ENCODE measurements at places on chromosomes 11 and 22.

GRCh38 chr22:30308518-30309230, 18.1 kb downstream of the TBC1D10A start:
- no peak for DNase-seq

GRCh38 chr22:19765477-19766239, 5.1 kb downstream of the TBX1 start:
- DNase-seq, result no peak

DNA sequence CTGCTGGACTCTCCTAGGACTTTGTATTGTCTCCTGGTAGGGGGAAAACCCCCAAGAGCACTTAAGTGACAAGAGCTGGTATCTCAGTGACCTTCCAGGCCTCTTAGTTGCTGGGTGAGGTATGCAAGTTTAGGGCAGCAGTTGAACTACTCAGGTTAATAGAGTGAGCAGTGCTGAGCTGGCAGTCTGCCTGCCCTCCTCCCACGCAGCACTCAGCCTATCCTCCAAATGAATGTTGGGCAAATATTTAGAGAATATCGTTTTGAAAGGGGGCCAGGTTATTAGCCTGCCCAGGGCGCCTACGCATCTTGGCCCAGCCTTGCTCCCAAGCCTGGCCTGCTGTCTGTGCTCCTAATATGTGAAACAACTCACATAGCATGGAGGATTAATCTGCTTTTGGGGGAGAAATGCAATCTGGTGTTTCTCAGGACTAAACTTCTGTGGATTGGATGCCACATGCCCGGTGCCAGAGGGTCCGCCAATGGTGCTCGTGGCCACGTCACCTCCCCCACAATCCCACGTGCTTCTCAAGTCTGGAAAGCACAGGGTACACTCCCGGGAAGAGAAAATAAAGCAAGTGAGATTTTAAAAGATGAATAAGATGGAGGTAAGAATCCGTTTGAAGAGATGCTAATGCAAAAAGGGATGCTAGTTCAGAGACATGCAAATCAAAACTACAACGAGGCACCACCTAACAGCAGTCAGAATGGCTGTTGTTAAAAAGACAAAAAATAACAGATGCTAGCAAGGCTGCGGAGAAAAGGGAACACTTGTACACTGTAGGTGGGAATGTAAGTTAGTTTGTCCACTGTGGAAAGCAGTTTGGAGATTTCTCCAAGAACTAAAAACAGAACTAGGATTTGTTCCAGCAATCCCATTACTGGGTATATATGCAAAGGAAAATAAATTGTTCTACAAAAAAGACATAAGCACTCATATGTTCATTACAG, 67.7 kb downstream of the SPON1 start:
- no peak for DNase-seq

DNA sequence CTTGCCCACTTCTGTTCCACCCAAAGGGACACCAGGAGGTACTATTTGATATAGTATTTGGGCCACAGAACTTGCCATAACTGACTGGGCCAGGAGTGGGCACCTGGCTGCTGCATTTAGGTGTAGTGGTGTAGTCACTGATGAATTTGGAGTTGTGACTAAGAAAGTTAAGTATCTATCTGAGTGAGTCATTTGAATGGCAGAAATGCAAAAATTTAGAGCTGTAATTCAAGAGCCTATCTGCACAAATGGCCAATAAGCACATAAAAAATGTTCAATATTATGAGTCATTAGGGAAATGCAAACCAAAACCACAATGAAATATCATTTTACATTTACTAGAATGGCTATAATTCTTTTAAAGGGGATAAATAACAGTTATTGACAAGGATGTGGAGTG, 14.7 kb downstream of the GLYATL2 start:
- DNase-seq, result no peak

- DNase-seq, result no peak
Measured at GRCh38 chr11:12958986-12959385, 50.1 kb upstream of the RASSF10 start.
